ENCODE measurements at places on chromosomes 6 and 20.

GRCh38 chr6:26003102-26003694, 40.6 kb downstream of the TRIM38 start:
- no peak for DNase-seq

- no peak for DNase-seq
Measured at GRCh38 chr6:35677456-35677855, 11.3 kb downstream of the FKBP5 start.

GRCh38 chr6:14316651-14317386, 199.2 kb downstream of the CD83 start:
- DNase-seq, result no peak

DNA sequence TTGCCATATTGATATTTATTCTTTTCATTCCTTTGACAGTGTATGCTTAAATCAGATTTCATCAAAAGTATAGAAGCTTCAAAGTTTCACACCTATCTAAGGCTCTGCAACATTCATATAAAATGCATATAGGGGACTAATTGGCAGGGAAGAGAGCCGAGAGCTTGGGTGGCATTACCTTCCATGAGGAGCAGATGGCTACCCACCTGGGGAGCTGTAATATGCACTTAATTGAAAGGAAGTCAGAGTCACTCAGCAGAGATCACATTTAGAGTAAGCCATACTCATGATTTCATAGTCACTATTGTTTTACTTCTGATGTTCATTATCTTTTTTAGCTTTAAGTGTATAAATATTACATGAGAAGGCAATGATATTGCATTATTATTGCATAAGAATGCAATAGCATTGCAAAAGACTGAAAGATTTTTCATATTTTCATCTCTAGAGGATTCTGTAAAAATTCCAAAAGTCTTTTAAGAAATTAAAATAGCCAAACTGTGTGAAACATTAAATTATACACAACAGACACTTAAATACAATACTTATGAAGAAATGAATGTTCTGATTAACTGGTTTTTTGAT, 1305.2 kb downstream of the EPHA7 start:
- DNase-seq, result no peak

- DNase-seq, result no peak
Measured at GRCh38 chr6:44475417-44475778, 87.9 kb downstream of the CDC5L start.

GRCh38 chr6:40128127-40128526, 193.9 kb upstream of the MOCS1 start:
- DNase-seq, result no peak

- no peak for DNase-seq
Measured at GRCh38 chr6:117919775-117920729, 13.0 kb downstream of the SLC35F1 start.

DNA sequence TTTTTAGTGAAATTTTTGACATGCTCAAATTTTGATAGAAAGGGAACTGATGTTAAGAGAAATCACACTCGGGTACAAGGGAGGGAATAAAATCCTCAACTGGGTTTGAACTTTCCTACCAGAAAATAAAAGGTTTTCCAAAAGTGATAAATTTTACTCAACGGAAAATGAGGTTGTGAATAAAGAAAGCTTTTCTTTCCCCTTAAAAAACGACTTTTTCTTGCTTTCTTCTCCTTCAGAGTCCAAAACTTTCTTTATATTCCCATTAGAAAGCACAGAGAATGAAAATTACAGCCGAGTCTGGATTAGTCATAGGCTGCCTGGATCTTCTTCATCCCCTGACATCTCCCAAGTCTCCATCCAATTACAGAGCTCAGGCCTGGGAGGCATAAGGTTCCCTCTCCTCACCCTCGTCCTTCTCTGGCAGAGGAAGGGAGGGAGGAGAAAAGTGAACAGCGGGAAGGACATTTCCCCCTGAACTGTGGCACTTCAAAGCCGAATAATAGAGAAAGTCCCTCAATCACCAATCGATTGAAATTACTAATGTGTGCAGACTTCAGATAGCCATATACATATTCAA, 28.1 kb upstream of the QKI start:
- DNase-seq, result no peak
